ENCODE measurements at places on chromosomes 13 and 19.

GRCh38 chr19:33700408-33701013, 78.8 kb downstream of the CHST8 start:
- no peak for DNase-seq

DNA sequence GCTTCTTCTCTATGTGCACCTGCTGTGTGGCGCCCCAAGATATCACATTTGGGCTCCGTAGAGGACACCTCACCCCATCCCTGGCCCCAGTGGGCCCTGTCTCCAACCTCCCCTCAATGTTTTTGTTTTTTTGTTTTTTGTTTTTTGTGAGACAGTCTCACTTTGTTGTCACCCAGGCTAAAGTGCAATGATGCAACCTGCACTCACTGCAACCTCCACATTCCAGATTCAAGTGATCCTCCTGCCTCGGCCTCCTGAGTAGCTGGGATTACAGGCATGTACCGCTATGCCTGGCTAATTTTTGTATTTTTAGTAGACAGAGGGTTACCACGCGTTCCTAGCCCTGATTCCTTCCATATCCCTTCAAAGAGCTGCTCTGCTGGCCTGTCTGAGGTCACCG, 26.9 kb upstream of the TUBGCP3 start:
- DNase-seq = no peak

DNA sequence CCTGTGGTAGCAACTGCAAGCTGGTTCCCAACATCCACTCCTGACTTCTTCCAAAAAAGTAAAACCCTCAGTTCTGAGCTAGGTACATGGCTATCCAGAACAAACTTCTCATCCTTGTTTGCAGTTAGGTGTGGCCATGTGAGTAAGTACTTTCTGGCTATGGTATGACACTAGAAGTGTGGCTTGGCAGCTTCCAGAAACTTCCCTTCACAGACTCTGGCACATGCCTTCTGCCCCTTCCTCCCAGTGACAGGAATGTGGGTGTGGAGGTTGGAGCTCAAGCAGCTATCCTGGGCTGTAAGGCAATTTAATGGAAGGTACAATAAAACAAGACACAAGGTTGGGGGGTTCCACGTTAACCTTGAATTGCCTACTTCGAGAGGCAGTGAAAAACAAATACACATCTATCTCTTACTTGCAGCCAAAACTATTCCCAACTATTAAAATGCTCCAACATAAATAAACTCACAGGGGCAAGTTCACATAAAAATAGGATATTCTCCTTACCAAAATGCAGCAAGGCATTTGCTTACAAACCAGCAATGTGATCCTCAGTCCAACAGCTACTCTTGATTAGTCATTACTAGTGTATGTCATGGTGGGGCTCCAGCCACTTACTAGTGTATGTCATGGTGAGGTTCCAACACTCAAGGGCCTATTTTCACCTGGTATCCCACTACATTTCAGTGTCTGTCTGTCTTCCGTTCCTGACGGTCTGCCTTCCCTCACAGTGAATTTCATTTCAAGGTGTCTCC, 3.1 kb downstream of the SMG9 start:
- DNase-seq = no peak

DNA sequence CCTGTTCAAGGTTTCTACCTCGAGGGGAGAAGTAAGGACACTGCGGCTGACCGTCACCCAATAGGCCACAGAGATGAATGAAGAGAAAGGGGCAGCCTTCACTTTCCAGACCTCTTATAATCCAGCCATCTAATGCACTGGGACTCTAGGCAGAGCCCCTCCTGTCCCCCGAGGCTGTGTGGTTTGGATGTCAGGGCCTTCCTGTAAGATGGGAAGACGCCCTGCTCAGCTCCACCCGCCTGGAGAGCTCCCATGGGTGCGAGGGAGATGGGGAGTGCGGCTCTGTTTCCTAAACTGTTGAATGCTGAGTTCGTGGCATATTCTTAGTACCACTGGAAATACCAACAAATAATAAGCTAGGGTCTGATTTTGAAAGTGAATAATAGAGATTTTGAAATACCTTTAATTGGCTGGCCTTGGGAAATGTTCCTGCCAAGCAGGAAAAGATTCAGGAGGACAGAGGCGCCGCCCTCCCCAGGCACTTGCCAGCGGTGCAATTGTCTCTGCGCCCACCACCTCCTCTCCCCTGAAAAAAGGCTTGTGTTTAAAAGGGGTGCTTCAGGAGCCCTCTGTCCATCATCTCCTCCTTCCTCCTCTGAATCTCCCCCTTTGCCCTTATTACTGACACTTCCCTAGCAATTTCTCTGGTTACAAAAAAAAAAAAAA, 85.4 kb upstream of the GPR183 start:
- DNase-seq = no peak

DNA sequence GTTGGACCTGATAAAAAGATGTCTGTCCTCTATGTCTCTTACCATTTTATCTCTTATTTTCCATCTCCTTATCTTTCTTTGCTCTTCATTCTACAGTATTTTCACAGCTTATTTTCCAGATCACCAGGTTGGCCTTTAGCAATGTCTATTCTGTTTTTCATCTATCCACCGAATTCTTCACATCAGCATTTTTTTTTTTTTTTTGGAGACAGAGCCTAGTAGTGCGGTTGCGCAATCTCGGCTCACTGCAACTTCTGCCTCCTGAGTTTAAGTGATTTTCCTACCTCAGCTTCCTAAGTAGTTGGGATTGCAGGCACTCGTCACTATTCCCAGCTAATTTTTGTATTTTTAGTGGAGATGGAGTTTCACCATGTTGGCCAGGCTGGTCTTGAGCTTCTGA, 49.0 kb downstream of the DNAJC15 start:
- no peak for DNase-seq

DNA sequence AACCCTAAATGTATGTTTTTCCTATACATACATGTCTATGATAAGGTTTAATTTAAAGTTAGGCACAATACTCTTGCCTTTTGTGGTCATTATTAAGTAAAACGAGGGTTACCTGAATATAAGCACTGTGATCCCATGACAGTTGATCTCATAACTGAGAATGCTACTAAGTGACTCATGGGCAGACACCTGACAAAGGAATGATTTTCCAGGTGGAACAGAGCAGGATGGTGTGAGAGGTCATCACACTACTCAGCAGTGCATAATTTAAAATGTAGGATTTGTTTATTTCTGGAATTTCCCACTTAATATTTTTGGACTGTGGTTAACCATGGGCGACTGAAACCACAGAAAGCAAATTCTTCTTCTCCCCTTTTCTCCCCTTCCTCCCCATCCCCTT, 178.9 kb downstream of the UGGT2 start:
- DNase-seq = no peak

DNA sequence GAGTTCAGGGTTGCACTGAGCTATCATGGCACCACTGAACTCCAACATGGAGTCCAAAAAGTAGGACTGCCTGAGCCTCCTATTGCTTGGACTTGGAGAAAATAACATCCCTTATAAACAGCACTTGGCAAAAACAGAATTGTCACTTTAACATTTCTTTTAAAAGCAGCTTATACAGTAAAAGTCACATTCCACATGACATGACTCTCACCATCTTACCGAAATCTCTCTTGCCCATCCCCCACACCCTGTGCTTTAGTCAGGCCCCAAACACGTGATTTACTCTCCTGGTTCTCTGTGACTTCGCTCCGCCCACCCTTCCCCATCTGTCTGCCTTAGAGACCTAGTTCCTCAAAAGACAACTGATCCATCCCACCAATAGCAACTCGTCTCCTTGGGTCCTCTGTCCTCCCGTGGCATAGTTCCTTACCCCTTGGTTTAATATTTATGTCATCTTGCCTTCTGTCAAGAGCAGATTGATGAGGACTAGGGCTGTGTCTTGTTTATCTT, 4.6 kb downstream of the SAFB start:
- DNase-seq = no peak

All from urinary bladder (tissue), 4 donors.